ENCODE measurements at places on chromosomes 5 and 9. TPM values are rescaled to one million over a fixed set of nuclear protein-coding genes. Genes with fewer than 3 reads are reported as not detected.

Gene HMMR
- 1.7 TPM for polyA plus RNA-seq

DNA sequence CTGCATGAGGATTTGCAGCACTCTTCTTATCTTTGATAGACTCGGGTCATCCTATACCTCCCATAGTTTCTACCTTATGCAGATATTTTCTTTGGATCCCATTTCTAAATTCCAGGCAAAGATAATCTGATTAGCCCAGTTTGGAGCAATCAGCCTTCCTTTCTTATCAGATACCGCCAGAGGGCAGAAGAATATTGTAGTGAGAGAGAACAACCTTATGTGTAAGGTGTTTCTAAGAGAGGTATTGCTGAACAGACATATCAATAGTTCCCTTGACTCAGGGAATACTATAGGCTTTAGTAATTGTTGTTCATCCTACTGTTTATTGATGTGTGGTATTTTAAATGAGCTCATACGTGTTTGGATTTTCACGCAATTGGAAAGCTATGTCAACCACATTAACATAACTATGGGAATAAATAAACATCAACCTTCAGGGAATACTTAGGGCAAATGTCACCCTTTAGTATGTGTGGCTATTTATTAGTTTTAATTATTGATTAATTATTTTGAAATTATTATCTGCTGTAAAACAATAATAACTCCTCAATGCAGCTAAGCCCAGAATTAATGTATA lies 1435.2 kb upstream of the CDH9 start:
- no peak for DNase-seq
- no peaks in the 10 kb centered on the region for H3K27me3 ChIP-seq
- no peaks in the 10 kb centered on the region for H3K36me3 ChIP-seq
- H3K4me3 ChIP-seq = no peak overlapping the region
- no peak overlapping the region for H3K27ac ChIP-seq
- no peaks in the 10 kb centered on the region for H3K4me1 ChIP-seq

GRCh38 chr5:134609232-134609851 lies 23.3 kb downstream of the SAR1B start:
- peaks cover 30% of the 10 kb centered on the region for H3K36me3 ChIP-seq
- no peaks in the 10 kb centered on the region for H3K4me1 ChIP-seq
- no peak overlapping the region for H3K4me3 ChIP-seq
- H3K27ac ChIP-seq = no peak overlapping the region
- peak; percentile 25 for DNase-seq
- no peaks in the 10 kb centered on the region for H3K27me3 ChIP-seq

GRCh38 chr5:24196789-24197188 lies 448.0 kb downstream of the CDH10 start:
- H3K27me3 ChIP-seq = no peaks in the 10 kb centered on the region
- DNase-seq = no peak
- no peaks in the 10 kb centered on the region for H3K36me3 ChIP-seq
- no peak overlapping the region for H3K27ac ChIP-seq
- H3K4me3 ChIP-seq = no peak overlapping the region

GRCh38 chr9:69158471-69158870 lies 15.6 kb upstream of the TJP2 start:
- no peaks in the 10 kb centered on the region for H3K27me3 ChIP-seq
- no peak overlapping the region for H3K27ac ChIP-seq
- H3K4me3 ChIP-seq = no peak overlapping the region
- H3K4me1 ChIP-seq = peaks cover 2% of the 10 kb centered on the region
- H3K36me3 ChIP-seq = peaks cover 3% of the 10 kb centered on the region
